NCI-H146 (cell line): ENCODE measurements at places on chromosomes 5 and 9.
A peak's percentile ranks its signal among the peaks of the same experiment; 100 is the strongest.

GRCh38 chr9:20995616-20996015 is 35.8 kb downstream of the HACD4 start:
- no peak for DNase-seq

DNA sequence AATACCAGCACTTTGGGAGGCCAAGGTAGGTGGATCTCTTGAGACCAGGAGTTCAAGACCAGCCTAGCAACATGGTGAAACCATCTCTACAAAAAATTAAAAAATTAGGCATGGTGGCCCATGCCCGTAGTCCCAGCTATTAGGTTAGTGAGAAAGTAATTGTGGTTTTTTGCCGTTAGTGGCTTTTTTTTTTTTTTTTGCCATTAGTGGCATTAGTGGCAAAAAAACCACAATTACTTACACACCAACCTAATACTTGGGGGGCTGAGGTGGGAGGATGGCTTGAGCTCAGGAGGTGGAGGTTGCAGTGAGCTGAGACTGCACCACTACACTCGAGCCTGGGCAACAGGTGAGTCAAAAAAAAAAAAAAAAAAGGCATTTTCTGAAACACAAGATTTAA is 27.8 kb downstream of the MLANA start:
- no peak for DNase-seq

- no peak for DNase-seq
Measured at GRCh38 chr9:91903126-91903911, 46.7 kb downstream of the ROR2 start.

- no peak for DNase-seq
Measured at GRCh38 chr9:35311891-35312639, 150.3 kb downstream of the UNC13B start.

- no peak for DNase-seq
Measured at GRCh38 chr5:113281194-113281593, 153.6 kb downstream of the TSSK1B start.

DNA sequence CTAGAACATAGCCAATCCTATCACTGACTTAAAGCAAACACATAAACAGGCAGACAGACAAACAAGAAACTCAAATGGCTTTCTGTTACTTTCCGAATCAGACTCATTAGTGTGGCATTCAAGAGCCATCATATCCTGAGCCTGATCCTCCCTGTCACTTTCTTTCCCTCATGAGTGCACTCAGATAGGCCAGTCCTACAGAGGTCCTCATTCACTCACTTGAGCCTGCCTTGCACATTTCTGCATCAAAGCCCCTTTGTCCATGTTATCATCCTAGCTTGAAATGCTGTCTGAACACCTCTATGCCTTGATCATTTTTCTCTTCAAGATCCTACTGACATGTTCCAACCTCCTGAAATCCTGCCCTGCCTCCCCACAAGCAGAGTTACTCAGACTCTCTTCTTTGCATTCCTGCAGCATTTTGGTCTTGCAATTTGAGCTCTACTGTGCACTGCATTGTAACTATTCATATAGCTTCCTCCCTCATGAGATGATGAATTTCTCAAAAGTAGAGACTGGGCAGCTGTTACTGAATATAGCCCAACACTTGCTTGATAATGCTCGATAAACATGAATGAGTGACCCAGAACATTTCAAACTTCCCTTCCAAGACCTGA is 126.9 kb downstream of the PALM2AKAP2 start:
- peak; percentile 5 for DNase-seq

DNA sequence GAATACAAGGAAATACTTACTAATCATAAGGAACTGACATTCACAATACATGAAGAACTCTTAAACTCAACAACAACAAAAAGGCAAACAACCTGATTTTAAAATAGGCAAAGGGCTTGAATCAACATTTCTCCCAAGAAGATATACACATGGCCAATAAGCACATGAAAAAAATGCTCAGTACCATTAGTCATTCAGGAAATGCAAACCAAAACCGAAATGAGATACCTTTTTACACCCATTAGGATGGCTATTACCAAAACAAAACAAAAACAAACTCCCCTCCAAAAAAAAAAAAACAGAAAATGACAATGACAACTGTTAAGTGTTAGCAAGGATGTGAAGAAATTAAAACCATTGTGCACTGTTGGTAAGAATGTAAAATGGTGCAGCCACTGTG is 104.1 kb upstream of the ZNF462 start:
- no peak for DNase-seq

GRCh38 chr5:95812074-95812471 is 10.5 kb downstream of the GLRX start:
- DNase-seq: no peak

GRCh38 chr5:57398413-57399093 is 84.1 kb downstream of the ACTBL2 start:
- DNase-seq: no peak
